Fibroblast of mammary gland (primary cell): ENCODE measurements at places on chromosomes 12 and 14.

GRCh38 chr14:95507701-95508103, 8.7 kb downstream of the SYNE3 start:
- DNase-seq, result peak; percentile 81

DNA sequence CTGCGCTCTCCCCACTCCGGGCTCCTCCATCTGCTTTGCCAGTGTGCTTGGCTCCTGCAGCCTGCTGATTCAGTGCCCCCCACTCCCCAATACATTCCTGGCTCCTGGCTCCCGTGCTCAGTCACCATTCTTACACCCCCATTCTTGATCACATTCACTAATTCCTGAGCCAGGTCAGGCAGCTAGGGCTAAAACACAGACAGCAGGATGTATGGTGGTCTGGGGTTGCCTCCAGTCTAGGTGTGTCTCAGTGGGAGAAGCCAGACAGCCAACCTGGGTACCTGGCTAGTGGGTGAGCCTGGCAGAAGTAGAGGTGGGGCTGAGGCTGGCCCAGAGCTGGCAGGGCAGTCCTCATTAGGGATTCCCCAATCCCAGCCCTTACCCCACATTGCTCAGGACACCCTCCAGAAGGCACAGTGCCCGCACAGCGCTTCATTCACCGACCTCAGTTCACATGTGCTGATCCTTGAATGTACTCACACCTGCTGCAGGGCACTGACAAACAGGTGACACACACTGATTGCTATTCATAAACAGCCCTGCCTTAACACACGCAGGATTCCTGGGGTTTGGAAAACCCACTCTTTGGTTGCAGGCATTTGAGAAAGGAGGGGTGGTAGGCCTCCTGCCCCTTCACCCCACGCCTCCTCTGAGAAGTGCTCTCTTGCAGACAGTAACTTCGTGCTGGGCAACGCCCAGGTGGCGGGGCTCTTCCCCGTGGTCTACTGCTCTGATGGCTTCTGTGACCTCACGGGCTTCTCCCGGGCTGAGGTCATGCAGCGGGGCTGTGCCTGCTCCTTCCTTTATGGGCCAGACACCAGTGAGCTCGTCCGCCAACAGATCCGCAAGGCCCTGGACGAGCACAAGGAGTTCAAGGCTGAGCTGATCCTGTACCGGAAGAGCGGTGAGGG, 1.7 kb downstream of the KCNH3 start:
- no peak for DNase-seq

DNA sequence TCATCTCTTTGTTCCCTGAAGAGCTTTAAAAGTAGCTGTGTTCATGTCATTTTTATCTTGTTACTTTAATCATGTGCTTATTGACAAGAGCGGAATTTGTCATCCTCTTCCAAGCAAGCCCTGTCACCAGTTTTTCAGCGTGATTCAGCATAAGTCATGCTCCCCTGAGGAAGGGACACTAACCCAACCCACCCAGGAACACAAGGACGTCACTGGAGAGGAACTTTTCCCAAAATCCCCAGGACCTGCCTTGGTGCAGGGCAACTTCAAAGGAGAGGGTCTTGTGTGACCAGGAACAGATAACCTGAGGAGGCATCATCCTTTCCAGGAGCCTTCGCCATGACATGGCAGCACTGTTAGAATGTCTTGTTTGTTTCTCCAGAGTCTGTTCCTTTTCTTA, 107.1 kb upstream of the DIO3 start:
- DNase-seq, result no peak

- no peak for DNase-seq
Observed at GRCh38 chr12:102964872-102965271, 7.4 kb downstream of the ASCL1 start.

DNA sequence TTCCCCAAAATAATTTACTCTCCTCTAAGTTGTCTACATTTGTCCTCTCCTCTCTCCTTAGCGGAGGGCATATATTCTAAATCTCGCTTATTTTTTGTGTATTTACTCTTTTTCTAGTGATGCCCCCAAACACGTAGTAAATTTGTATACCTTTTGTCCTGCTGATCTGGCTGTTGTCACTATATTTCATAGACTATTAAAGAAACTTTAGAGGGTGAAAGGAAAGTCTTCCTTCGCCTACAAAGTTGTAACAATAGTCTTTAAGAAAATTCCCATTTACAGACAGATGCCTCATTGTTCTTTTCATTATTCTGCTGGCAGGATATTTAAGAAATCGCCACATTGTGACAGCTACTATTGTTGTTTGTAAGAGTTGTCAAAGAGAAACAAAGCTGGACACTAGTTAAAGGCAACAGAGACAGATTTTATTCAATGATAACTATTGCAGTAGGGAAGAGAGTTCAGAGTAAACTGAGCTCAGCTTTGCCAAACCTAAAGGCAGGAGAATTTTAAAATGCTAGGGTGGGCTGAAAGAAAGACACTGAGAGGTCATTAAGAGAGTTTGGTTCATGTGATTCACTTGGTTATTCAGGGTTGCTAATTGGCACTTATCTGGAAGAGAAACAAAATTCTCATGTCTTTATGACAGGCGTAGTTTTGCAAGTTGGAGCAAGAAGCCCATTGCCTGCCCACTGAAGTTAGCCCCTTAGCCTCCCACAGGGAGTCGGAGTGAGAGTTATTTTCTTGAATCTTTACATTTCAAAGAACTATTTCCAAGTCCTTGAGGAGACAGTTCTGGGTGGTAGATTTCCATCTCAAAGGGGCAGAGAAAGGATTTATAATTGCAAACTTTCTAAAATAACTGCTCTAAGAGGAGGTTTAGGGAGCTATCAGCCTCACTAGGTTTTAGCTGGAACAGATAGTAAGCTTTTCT, 1272.5 kb upstream of the SEL1L start:
- DNase-seq, result no peak

DNA sequence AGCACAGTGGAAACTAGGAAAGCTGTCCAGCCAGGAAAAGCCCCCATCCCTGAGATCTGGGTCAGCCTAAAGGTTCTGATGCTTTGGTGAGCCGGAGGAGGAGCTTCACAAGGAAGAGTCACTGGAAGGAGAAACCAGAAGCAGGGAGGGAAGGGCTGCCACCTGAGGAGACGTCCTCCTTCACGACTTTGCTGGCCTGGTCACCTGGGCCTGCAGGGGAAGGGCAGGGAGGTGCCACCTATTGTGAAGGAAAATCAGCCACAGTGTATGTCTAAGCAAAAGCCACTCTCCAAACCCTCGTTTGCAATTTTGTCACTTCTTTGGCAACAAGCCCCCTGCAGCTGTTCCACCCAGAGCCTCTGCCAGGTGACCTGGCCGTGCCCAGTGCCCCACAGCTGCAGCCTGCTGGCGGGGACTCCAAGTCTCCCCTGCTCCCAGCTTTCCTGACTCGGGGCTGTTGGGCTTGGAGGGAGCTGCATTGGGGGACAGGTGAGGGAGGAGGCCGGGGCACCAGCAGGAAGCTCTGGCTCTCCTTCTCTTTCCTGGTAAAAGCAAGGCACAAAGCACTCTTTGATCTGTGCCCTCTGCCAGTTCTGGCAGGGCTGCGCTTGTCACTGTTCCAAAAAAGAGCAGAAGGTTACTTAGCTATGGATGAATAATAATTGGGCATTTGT, 120.9 kb upstream of the BCL2L14 start:
- no peak for DNase-seq

DNA sequence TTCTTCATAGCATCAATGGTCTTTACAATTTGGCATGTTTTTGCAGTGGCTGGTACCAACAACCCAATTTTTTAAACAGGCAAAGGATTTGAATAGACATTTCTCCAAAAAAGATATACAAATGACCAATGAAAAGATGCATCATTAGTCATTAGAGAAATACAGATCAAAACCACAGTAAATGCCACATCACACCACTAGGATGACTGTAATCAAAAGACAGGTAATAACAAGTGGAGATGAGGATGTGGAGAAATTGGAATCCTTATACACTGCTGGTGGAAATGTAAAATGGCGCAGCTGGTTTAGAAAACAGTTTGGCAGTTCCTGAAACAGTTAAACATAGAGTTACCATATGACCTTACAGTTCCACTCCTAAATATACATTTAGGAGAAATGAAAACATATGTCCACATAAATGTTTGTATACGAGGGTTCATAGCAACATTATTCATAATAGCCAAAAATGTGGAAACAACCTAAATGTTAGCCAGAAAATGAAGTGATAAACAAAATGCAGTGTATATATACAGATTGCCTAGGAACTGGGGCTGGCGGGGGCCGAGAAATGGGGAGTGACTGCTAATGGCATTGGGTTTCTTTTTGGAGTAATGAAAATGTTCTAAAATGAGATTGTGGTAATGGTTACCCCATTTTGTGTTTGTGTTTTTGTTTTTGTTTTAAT, 55.2 kb downstream of the TGFB3 start:
- peak; percentile 8 for DNase-seq

DNA sequence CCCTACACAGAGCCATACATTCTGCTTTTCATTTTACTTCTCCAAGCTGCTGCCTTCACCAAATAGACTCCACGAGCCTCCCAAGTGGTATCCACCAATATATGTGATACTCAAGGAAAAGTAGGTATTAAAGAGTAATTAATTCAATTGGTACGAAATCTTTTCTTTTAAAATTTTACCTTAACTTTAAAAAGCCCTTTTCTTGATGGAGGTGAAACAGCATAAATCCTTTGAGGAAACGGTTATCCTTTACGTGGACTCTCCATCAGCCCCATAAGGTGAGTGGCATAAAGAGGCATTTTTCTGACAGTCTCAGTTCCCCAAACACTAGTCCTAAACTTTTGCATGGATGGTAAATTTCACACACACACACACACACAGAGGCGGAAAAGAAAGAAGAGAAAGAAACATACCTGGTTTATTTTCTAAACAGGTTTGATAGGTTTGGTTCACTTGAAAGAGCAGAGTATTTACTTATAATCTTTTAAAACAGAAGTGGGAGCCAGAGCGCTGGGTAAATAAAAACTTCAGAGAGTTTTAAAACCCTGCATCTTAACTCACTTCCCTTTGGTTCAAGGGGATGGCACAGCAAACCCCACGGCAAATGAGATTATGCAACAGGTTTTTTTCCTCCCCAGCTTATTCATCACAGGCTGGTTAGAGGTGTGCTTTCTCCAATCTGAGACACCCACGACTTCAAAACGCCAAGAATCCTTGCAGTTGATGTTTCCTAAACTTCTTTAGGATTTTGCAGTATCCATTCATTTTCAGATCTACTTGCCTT, 1.9 kb downstream of the DUSP16 start:
- peak; percentile 64 for DNase-seq

GRCh38 chr12:31813305-31813704, 84.5 kb upstream of the AMN1 start:
- DNase-seq, result no peak

DNA sequence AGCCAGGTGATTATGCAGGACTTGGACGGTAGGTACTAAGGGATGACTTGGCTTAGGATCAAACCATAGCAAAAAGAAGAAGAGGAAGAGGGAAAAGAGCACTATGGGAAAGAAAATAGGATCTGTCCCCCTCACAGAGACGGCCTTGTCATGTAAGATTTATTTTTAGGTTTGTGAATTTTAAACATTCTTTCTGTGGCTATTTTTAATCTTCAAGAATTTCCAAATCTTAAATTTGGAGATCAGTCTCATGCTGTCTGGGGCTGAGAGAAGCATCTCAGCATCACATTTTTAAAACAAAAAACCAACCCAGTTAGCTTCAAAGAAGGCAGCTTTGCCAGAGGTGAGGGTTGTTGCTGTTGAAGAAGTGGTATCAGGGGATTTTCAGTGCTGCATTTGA, 52.6 kb upstream of the STRN3 start:
- no peak for DNase-seq

DNA sequence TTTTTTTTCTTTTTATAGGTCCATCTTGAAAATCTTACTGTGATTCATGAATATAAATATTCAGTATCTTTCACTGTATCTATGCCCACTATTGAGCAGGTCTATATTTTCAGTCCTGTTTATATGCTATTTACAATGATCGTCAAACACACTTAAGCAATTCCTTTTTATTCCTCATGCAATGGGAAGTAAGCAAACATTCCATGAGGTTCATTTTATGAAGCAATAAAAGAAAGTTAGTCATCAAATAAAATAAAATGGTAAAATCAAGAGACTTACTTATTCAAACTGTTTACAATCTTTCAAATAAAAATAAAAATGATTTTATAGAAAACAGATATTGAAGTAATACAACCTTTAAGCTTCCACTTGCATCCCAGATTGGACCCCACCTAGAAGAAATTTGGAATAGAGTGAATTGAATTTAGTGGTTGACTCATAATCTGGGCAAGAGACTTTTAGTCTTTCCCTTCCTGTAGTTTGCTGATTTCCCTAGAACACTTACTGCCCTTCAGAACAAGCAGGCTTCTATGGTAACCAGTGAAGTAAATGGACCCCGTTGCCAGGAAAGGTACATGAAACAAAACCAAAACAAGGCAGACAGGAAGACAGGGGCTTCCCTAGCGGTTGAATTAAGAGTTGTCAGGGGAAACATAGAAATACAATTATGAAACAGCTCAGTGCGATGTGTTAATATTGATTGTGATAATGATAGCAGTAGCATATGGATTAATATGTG, 241.0 kb upstream of the ATP2B1 start:
- DNase-seq, result peak; percentile 81

GRCh38 chr12:114335607-114336006, 70.3 kb downstream of the TBX5 start:
- no peak for DNase-seq

DNA sequence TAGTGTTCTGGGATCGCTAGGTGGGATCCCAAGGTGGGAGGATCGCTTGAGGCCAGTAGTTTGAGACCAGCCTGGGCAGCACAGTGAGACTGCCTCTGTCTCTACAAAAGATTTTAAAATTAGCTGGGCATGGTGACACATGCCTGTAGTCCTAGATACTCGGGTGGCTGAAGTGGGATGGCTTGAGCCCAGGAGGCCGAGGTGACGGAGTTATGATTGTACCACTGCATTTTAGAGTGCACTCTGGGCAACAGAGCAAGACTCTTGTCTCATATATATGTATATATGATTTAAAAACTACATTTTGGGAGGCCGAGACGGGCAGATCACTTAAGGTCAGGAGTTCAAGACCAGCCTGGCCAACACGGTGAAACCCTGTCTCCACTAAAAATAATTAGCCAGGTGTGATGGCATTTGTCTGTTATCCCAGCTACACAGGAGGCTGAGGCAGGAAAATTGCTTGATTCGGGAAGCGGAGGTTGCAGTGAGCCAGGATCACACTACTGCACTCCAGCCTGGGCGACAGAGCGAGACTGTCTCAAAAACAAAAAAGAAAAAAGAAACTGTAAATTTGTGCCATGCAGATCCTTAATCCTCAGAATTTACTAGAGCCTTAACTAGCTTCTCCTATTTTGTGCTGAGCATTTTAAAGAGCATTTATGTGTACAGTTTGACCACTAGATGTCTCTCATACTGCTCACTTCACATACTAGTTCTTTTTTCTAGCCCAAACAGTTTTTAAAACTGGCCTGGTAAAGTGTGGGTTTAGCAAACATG, 114.8 kb downstream of the MON2 start:
- peak; percentile 75 for DNase-seq

GRCh38 chr14:46574221-46574977, 77.2 kb downstream of the RPL10L start:
- DNase-seq, result peak; percentile 1

GRCh38 chr12:570921-571794, 92.1 kb downstream of the NINJ2 start:
- DNase-seq, result peak; percentile 92
